BJ (cell line): ENCODE measurements at places on chromosomes 4 and X.

DNA sequence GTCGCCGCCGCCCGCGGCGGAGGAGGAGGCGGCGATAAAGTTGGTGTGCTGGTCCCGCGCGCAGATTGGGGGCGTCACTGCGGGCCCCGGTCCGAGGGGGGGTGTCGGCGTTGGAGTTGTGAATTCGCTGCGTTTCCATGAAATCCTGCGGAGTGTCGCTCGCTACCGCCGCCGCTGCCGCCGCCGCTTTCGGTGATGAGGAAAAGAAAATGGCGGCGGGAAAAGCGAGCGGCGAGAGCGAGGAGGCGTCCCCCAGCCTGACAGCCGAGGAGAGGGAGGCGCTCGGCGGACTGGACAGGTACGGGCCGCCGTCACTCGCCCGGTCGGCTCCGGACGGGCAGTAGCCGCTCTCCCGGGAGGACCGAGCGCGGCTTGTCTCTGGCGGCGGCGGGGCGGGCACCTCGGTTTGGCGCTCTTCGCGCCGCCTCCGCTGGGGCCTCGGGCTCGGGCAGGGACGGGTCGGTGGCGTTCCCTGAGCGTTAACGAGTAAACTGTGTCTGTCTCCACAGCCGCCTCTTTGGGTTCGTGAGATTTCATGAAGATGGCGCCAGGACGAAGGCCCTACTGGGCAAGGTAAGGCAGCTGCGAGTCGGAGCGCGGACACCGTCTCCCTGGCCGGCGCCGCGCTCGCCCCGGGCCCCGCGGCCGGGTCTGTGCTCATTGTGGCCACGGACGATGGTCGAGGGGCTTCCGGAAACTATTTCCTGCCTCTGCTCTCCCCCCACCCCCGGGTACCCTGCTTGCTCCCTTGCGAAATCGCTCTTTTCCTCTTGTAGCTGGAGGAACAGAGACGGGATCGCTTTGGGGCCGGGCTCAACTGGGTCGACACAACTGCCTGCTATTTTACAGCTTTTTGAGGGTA, 658 bp downstream of the KDM6A start:
- no peak for DNase-seq

- DNase-seq, result no peak
Measured at GRCh38 chr4:162499478-162499877, 335.7 kb upstream of the FSTL5 start.

GRCh38 chrX:131288738-131289511, at the start of gene IGSF1:
Gene IGSF1, minus strand, starts transcription at chrX:131289306. Its CDS starts 2,632 bp downstream, at chrX:131286674.
- no peak for DNase-seq

DNA sequence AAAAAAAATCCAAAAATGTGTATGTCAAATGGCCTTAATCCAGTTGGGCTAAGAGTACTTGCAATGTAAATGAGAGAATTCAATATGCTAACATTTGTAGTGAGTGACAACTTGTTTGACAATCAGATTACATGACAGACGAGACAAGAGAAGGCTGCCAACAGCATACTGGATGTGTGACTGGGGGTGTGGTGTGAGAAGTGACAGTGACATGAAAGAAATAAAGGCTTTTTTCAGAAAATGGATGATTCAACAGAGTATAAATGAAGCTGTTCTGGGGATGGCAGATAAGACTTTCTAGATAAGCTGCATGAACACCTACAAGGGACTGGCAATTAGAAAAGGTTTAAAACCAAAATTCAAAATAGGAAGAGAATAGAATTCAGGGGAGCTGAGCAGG, 143.4 kb downstream of the CENPC start:
- no peak for DNase-seq

- no peak for DNase-seq
Measured at GRCh38 chrX:72100824-72101351, 30.8 kb downstream of the RTL5 start.

GRCh38 chr4:26343038-26343398, 22.2 kb downstream of the RBPJ start:
- no peak for DNase-seq

GRCh38 chrX:22950269-22951266, 49.2 kb upstream of the DDX53 start:
- peak; percentile 33 for DNase-seq

DNA sequence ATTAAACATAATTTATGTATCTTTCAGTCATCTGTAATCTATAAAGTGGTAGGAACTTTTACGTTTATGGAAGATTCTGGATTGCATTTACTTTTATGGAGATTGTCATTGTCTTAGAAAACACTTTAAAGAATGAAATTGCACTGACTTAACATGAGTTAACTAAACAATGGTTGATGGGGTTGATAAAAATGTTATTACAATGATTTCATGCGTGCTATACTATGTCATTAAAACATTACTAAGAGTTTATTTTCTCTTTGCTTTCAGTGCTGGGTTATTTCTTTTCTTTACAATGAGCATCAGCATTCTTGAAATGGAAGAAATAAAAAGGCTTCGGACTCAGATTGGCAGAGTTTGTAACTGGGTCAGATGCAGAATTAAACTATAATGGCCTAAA, 67.1 kb upstream of the PDLIM3 start:
- no peak for DNase-seq

- no peak for DNase-seq
Measured at GRCh38 chrX:146754268-146754667, 55.3 kb upstream of the CXorf51B start.

DNA sequence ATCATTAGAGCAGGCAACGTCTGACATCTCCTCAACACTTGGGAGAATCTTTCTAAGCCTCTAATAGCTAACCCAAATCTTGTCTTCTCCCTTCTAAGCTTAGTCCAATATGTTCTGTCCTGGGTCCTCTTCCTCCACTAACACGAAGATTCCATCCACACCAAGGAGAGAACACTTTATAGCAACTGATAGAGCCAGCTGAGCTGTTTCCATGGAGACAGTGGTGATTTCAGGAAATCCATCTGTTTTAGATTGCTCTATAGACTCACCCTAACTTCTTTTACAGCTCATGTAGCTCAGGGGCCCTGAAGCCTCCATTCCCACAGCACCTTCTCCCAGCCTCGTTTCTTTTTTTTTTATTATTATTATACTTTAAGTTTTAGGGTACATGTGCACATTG, 37.4 kb downstream of the SCD5 start:
- no peak for DNase-seq

- DNase-seq, result no peak
Measured at GRCh38 chr4:53781629-53782457, 190.6 kb upstream of the LNX1 start.
